CD4-positive, alpha-beta T cell (primary cell): ENCODE measurements at places on chromosomes 12 and 14. TPM values are rescaled to one million over a fixed set of nuclear protein-coding genes. Genes with fewer than 3 reads are reported as not detected.

DENND5B gene
- 0.25 TPM for total RNA-seq

PAX9 gene
- not detected for total RNA-seq

JDP2 gene
- 1.1 TPM for total RNA-seq

FERMT2 gene
- 0.44 TPM for total RNA-seq

CELA1 gene
- 1.2 TPM for total RNA-seq

PPFIA2 gene
- total RNA-seq: not detected

ELK3 gene
- total RNA-seq: 26.8 TPM

FAM186B gene
- total RNA-seq: 0.64 TPM

PPP1R36 gene
- total RNA-seq: not detected

NRXN3 gene
- not detected for total RNA-seq

INHBC gene
- total RNA-seq: 0.20 TPM

ACTR6 gene
- total RNA-seq: 21.3 TPM

PIK3C2G gene
- total RNA-seq: not detected

MANSC1 gene
- total RNA-seq: 0.33 TPM

TAS2R42 gene
- total RNA-seq: not detected

RHEBL1 gene
- total RNA-seq: 6.0 TPM

SFSWAP gene
- 98.4 TPM for total RNA-seq

DNA sequence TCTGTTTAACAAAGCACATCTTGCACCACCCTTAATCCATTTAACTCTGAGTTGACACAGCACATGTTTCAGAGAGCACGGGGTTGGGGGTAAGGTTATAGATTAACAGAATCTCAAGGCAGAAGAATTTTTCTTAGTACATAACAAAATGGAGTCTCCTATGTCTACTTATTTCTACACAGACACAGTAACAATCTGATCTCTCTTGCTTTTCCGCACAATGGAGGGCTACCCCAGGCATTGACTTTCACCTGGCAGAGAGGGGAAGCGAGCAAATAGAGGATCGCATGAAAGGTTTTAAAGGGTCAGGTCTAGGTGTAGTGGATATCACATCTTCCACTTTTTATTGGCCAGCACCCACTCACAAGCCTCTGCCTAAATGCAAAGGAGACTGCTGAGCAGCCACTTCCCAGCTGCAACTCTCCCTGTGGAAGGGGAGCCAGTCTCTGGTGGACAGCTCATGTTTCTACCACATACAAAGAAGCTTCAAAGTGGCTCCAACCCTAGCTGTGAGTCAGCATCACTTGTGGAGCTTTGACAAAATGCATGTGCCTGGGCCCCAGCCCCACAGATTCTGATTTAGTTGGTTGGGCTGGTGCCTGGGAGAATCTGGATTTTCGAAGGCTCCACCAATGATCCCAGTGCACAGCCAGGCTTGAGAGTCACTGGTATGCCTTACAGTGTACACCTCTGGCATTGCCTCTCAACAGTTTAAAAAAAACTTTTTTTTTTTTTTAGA lies 7.2 kb upstream of the FNTB start:
- H3K36me3 ChIP-seq: no peaks in the 10 kb centered on the region
- peaks cover 3% of the 10 kb centered on the region for H3K4me1 ChIP-seq
- no peak overlapping the region for H3K4me3 ChIP-seq
- no peak overlapping the region for H3K27ac ChIP-seq
- H3K27me3 ChIP-seq: no peaks in the 10 kb centered on the region

DNA sequence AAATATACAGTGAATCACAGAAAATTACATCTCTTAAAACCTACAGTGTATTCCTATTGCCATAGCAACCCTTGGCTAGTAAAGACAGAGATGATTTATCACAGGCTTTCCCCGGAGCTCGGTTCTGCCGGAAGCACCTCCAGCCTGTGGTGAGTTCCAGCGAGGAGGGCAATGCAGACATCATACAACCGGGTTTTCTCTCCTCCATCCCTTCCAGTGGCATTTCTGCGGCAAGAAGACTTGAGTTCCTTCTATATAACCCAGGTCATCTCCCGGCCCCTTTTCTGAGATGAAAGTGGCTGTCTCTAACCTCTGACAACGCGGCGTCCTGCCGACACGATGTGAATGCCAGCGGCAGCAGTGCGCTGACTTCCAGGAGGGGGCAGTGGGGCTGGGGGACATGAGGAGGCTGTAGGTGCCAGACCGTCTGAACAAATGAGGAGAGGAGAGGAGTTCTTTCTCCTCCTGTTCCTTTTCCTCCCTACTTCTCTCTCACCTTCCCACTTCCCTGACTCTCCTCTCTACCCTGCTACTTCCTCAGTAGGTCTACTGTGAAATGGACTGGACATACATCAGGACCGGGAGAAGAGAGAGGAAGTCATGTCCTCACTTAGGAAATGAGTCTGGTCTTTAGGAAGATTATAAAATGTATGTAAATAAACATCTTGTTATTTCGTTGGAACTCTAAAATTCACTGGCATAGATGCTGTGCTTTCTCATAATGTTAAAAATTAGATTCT lies 68.6 kb upstream of the MAX start:
- no peak overlapping the region for H3K27ac ChIP-seq
- peak overlapping the region; percentile 52 for H3K4me3 ChIP-seq
- DNase-seq: peak; percentile 14
- no peaks in the 10 kb centered on the region for H3K36me3 ChIP-seq
- H3K27me3 ChIP-seq: peaks cover 5% of the 10 kb centered on the region
- H3K4me1 ChIP-seq: peaks cover 10% of the 10 kb centered on the region

DNA sequence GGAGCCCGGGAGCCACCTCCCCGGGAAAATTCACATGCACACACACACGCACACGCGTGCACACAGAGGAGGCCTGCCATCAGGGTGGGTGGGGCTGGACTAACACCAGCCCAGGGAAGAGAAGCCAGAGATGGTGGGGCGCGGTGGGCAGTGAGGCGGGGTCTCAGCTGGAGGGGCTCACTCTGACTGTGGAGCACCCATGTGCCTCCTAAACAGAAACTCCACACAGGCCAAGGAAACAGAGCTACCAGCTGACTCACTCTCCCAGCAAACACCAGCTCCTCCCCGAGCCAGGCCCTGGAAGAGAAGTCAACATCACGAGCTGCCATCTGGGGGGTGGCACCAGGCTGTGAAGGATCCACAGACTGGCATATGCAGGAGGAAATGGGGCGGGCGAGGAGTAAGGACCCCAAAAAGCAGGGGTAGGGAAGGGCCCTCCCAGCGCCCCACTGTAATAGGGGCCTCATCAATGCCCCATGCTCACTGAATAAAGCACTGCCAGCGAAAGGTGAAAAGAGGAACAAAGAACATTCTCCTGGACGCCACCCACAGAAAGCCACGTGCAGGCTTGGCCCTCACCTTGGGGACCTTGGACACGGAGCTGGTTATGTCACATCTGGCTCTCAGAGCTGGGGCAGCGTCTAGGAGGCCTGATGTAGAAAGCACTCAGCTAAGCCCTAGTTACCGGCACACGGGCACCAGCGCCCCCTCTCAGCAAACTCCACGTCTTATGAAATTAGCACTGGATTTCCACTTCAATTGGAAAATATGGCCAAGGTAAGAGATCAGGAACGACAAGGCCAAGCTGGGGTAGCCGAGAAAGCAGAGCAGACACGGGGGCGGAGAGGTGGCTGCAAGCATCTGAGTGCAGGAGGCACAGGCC lies 8.4 kb upstream of the INF2 start:
- no peaks in the 10 kb centered on the region for H3K27me3 ChIP-seq
- no peak overlapping the region for H3K4me3 ChIP-seq
- H3K36me3 ChIP-seq: no peaks in the 10 kb centered on the region
- DNase-seq: no peak

DNA sequence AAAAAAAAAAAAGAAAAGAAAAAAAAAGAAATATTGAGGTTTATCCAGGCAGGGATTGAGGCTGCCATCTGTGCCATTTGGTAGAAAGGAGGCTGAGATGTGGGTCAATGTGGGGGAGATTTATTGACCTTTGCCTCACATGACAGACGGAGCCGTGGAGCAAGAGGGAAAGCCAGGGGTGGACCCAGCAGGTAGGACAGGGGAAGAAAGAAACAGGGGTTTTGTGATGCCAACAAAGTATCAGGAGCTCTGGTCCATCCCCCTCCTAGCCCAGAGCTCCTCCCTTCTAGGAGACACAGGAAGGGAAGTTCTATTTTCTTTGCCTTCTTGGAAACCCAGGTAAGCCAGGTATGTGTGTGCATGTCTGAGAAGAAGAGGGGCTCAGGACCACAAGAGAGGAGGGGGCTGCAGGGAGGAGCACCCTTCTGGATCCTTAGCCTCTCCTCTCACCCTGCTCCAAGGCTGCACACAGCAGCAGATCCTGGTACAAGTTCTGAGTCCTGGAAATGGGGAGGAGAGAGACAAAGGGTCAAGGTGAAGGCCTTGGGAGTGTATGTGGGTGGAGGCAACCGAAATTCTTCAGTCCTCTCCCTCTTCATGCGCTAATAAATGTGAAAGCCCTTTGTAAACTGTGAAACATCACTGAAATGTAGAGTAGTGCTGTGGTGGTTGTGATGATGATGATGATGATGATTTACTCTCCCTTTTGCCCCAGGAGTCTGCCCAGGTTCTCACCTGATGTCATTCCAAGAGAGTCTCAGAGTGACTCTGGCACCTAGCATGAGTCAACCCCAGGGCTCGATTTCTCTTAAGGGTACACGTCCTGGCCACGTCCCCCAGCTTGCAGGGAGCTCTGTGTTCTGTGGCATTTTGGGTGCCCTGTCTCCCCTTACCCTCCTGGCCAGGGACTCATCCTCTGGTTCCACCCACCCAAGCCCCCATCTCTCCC lies 26.3 kb downstream of the ZFP36L1 start:
- H3K4me3 ChIP-seq: no peak overlapping the region
- no peaks in the 10 kb centered on the region for H3K27me3 ChIP-seq
- DNase-seq: no peak
- H3K36me3 ChIP-seq: no peaks in the 10 kb centered on the region
- no peak overlapping the region for H3K27ac ChIP-seq
- H3K4me1 ChIP-seq: peaks cover 46% of the 10 kb centered on the region

DNA sequence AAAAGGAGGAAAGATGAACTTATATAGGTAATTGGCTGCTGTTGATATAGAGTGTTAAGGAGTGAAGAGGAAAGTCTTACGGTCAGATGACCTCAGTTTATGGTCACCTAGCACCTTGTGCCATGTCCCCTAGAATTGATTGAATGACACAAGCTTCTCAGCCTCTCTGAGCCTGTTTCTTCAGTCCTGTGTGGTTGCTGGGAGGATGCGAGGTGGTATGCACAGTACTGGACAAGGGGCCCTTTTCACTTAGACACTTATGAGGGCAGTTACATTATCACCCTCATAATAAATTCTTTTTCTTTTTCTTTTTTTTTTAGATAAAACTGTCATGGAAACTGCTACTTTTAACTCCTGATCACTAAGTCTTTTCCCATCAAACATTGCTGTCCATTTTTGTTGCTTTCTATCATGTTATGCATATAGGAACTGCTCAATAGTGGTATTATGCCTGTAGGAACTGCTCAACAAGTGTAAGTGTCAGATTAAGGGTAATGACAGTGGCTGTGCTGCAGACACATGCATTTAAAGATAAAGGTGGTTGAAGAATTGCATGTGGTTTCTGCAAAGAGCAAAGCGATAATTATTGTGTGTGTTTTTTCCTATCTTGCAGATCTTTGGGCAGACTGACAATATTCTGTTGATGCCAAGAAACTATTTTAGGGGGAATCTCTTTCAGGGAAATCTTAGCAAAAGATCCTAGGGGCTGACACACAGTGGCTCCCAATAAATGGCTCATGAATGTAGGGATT lies 11.6 kb downstream of the ANO6 start:
- H3K4me1 ChIP-seq: peaks cover 4% of the 10 kb centered on the region
- H3K36me3 ChIP-seq: peaks cover 3% of the 10 kb centered on the region
- H3K4me3 ChIP-seq: no peak overlapping the region
- no peaks in the 10 kb centered on the region for H3K27me3 ChIP-seq
- no peak for DNase-seq

DNA sequence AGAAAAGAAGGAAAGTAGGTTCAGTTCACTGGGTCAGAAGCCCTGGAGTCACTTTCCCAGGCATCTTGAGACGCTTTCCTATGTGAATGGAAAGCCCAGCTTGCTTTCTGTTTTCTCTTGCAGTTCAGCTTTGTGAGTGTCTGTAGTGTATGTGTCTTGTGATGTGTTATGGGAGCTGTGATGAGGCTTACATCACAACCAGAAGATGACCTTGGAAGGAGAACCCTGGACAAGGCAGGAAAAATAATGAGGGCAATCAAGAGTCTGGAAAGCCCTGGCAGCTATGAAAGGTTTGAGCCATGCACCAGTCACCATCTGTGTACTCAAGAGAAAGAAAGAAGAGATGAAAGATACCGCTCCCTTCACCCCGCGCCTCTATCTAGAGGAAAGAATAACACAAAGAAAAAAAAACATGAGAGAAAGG lies 35.2 kb upstream of the PTGR2 start:
- DNase-seq: no peak
- H3K4me1 ChIP-seq: no peaks in the 10 kb centered on the region
- H3K36me3 ChIP-seq: no peaks in the 10 kb centered on the region
- H3K27ac ChIP-seq: no peak overlapping the region
- no peaks in the 10 kb centered on the region for H3K27me3 ChIP-seq
- H3K4me3 ChIP-seq: no peak overlapping the region

DNA sequence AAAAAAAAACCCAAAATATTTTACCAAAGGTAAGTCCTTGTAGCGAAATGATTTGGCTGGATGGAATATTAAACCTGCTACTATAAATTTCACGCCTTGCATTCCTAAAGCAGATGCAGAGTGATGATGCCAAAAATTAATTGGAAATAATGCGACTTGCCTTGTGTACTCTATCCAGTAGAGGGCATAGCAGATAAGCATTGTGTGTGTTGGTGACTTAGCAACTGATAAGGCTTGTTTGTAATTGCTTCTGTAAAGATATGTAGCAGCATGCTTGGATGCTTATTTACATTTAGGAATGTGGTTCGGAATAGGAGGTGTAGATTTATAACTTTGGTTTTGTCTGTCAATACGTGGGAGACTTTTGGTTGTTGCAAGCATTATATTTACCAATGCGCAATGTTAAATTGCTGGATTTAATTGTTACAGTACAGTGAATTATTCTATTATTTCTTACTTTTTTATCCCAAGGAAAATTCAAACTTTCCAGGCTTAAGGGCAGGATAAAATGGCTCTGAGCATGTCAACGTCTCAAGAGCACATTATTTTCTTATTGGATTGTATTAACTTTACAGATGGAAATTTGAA lies 80.5 kb downstream of the TMEM260 start:
- no peaks in the 10 kb centered on the region for H3K27me3 ChIP-seq
- no peaks in the 10 kb centered on the region for H3K4me1 ChIP-seq
- H3K4me3 ChIP-seq: no peak overlapping the region
- H3K27ac ChIP-seq: no peak overlapping the region

DNA sequence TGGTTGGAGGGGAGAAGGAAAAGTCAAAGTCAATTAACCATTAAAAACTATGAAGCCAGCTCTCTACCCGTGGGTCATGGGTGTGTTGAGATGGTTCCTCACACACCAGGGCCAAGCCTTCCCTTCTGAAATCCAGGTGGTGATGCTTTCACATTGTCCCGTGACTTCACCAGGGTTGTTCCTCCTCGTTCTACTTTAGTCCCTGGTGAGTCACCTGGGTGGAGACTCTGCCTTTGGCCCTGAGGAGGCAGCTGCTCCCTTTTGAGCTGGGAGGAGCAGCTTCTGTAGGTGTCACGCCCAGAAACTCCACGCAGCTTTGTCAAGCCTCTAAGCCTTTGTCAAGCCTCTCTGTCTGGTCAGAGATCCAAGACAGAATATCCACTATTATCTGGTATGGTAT lies 348.3 kb downstream of the BMP4 start:
- no peak overlapping the region for H3K4me3 ChIP-seq
- H3K4me1 ChIP-seq: no peaks in the 10 kb centered on the region
- no peak overlapping the region for H3K27ac ChIP-seq
- no peaks in the 10 kb centered on the region for H3K36me3 ChIP-seq
